ENCODE measurements at places on chromosomes 5 and 9.
A peak's percentile ranks its signal among the peaks of the same experiment; 100 is the strongest.

DNA sequence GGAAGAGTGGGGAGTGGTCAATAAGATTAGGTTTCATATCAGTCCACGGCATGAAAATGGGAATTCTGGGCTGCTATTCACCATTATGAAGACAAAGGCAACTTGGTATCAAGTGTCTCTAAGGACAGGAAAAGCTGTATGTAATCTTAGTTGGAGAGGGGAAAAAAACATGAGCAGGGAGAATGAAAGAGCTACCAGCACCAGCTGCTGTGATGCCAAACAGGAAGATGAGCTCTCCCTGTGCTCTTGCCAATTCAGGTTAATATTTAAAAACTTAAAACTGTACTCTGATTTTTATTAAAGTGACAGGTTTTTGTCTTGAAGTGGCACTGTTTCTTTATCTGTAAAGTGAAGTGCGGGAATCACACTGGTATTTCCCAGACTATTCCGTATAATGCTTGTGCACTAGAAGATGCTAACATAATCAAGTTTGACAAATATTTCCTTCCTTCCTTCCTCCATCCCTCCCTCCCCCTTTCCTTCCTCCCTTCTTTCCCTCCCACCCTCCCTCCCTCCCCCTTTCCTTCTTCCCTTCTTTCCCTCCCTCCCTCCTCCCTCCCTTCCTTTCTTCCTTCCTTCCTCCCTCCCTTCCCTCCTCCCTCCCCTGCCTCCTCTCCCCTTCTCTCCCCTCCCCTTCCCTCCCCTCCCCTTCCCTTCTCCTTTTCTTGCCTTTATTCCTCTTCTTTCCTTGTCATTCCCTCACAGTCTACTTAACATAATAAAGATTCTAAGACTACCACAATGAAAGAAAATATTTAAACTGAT is 1383.0 kb upstream of the C9orf72 start:
- no peak for DNase-seq

- no peak for DNase-seq
Observed at GRCh38 chr5:342501-343460, 21.3 kb downstream of the AHRR start.

DNA sequence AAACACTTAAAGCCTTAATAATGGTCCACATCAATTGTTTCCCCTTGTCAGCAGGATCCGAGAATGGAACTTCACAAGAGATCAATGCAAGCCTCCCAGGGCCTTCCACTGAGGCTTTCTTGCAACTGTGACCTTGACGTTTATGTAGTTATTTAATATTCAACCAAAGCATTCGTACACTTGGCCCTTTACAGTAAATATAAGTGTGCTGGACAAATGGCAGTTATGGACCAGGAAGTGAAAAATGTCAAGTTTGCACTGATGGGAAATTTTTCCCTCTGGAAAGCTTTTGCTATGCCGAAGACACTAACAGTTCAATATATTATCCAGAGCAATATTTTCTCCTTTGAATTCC is 101.8 kb downstream of the TTLL11 start:
- no peak for DNase-seq

DNA sequence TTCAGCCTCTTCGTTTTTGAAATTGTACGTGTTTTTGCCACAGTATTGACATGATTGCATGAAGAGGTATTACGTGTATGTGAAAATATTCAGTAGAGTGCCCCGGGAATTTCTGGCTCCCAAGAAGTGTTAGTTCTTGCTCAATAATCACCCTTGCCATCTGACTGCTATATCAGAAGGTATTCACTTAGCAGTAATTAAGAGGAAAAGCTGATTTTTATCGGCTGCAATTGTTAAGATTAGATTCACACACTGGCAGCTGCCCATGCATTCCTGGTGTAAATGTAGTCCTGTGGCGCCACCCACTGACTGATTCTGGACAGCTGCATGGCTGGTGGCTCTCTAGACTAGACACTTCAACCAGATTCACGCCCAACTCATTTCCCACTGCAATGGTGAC is 440.1 kb upstream of the ADAMTS16 start:
- DNase-seq = no peak

DNA sequence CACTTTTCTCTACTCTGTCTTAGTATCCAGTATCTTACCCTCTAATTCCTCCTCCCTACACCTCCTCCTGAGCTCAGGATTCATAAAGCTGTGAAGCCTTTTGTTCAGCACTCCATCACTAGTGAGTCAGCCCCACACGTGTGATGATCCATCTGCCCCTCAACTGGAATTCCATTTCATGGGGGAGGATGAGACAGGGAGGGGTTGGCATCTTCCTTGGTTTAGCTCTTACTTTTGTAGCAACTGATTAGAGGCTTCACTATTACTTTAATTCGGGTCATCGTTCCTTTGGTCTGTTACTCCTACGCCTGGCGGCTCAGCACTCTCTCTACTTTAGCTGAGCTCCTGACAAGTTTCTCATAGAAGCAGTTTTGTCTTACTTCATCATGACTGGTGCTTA is 11.8 kb downstream of the BTNL8 start:
- DNase-seq = no peak

DNA sequence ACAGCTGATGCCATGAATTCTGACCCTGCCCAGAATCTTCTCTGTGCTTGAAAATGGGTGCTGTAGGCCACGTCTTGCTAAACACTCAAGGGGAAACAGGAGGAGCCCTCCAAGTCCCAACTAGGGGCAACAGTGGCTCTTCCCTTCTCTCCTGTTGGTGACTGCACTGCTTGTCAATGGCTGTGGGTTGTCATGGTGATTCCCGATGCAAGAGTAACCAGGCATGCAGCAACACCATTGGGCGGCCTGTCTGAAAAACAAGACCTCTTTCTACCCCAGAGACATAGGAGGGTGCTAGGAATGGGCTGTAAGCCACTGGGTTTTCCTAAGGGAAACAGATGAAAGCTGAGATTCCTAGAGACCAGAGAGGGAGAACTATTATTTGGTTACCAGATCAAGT is 201.7 kb upstream of the PANK3 start:
- DNase-seq = no peak

DNA sequence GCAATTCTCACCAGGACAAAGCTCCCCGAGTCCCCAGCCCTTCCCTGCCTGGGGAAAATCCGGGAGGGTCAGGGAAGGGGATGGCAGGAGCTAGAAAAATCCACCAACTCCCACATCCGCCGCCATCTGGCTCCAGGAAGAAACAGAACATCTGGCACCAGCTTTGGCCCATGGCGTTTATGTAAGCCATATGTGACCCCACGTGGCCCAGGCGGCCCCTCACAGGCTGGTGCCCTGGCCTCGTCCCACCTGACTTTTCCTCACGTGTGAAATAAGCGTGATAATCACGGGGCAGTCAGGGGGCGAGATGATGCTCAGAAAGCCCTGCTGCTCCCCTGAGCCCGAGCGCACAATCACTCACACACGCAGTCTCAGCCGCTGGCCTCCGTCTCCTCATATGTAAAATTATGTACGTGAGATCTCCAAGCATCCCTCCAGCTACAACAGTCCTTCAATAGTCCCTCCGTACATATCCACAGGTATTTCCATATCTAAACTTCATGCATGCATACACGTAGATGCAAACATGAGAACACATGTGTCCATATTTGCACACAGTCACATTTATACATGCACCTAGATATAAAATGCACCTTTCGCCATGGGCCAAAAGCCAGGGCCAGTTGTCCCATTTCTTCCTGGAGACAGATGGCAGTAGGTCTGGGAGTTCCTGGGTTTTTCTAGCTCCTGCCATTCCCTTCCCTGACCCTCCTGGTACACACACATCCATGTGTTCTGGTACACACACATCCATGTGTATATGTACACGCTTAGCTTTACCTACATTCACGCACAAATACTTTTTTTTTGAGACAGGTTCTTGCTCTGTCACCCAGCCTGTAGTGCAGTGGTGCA is 28.9 kb downstream of the PLPP7 start:
- no peak for DNase-seq

GRCh38 chr9:96116275-96117064 is 185.5 kb downstream of the HSD17B3 start:
- no peak for DNase-seq

- no peak for DNase-seq
Observed at GRCh38 chr5:170632985-170633234, 129.1 kb downstream of the KCNIP1 start.

DNA sequence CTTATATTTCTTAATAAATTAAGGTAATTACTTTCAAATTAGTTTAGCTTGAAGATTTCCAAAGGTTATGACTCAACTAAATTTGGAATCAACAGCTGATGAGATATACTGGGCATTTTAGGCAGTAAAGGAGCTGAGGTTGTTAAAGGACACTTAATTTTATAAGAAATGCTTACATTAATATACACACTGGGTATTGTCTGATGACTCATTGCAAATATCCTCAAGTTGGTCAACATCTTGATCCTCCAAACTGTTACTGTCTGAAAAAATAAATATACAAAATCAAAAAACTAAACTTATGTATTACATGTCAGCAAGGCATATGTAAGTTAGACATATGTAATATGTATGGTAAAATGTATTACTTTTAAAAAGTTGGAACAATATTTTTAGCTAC is 3.4 kb downstream of the GFM2 start:
- peak; percentile 1 for DNase-seq

DNA sequence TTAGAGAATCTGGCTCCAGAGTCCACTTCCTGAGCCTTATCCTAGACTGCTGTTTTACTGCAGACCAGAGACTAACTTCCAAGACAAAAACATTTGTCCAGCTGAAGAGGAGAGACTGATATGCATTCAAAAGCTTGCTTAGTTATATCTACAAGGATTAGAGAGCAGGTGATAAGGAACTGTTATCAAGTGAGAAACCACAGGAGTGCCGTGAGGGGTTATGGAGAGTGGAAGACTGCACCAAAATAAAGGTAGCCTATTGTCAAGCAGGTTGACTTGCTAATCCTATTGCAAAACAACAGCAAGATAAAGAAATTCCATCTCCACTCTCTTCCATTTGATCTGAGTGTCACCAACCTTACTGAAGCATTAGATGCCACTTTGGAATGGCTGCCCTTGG is 139.1 kb downstream of the SCAMP1 start:
- no peak for DNase-seq

- DNase-seq = no peak
Observed at GRCh38 chr9:110028271-110028670, 179.7 kb downstream of the C9orf152 start.

DNA sequence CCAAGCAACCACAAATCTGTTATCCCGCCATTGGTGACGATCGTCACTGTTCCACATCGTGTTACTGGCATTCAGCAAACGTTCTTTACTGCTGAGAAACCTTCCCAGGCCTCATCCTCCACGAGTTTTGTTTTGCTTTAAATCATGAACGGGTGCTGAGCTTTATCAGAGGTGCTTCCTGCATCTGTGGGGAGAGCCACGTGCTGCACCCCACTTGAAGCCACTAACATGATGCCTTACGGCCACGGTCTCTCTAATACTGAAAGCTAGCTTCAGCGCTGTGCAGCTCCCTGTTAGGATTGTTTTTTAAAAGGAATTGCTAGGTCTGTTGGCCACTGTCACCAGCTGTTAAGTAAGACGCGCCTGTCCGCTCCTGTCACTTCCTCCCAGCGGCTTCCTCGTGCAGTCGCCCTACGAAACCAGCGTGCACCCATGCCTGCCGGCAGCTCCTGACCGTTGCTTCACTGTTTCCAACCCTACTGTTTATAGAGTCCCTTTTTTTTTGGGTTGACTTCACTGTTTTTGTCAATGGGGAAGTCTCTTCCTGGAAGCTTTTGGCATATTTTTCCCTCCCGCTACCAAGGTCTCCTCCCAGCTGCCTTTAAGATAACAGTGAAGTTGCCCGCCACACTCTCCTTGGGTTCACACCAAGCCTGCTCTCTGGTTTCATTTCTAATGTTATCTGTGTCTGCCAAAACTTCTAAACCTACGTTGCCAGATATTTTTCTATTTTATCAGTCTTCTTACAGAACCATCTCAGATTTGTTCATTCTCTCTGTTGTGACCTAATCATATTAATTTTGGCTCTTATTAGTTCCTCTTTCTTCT is 20.3 kb downstream of the LPCAT1 start:
- DNase-seq = peak; percentile 28

- no peak for DNase-seq
Observed at GRCh38 chr5:3401635-3402034, 194.0 kb upstream of the IRX1 start.

DNA sequence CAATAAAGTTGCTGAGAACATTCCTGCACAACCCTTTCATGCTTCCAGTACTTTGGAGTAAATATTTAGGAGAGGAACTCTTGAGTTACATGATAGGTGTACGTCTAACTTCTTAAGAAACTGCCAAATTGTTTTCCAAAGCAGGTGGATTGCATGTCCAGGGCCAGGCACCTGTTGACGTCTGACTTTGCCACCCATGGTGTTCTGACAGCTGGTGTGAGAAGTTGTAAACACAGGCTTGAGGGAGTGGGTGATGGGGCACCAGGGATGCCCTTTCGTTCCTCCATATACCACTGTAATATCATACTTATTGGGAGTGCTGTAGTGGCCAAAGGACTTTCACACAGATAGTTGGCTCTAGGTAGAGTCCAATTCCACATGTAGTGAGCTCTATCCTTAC is 352.1 kb downstream of the GADD45G start:
- no peak for DNase-seq

DNA sequence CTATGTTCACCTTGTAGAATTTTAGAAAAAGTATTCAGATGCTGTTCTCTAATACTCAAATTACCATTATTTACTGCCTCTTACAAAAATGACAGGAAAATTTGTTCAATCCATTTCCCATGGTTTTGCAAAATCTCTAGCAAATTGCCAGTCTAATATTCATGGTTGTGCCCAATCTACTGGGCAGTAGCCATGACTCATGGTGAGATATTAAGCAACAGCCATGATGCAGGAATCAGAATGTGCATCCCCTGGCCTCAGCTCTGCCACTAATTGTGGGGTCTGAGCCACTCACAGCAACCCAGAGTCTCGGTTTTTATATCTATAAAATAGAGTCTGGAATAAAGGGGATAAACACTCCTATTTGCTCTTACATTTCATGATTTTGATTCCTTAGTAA is 353.6 kb downstream of the DEPDC1B start:
- DNase-seq = no peak

- no peak for DNase-seq
Observed at GRCh38 chr9:104258296-104259011, 164.3 kb downstream of the SMC2 start.

GRCh38 chr9:14616188-14616982 is 76.8 kb downstream of the ZDHHC21 start:
- peak; percentile 73 for DNase-seq

DNA sequence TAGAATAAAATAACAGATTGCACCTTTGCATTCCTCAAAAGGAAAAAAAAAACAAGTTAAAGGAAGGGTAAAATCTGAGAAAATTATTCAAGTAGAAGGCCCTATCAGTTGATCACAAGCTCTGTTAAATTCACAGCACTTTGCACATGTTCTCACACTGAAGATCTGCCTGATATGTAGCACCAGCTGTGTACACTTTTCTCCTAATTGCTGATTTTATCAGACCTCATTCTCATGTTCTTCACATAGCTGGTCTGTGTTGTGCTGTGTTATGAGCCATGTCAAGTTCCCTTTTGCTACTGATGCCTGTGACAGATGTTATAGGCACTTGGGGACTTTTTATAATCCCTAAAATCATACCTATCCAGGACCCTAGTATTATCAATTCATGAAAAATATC is 390.4 kb upstream of the PRR16 start:
- no peak for DNase-seq

DNA sequence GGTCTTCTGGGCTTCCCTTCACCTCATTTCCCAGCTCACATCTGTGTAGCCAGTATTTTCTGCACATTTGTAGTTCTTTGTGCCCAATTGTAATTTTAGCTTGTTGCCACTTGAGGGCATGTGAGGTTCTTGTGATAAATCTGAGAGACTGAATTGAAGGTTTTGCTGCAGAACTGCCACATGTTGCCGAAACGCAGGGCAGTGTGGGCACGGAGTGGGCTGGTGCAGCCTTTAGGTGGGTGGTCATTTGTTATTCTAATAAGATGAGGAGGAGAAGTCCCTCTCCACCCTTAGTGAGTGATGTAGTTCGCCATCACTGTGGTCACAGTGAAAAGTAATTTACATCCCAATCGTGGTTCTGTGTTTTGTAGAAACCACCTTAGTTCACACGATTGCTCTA is 21.2 kb downstream of the OTULIN start:
- peak; percentile 69 for DNase-seq
